Activated T-cell treated with anti-CD3 and anti-CD28 coated beads for 48 hours (primary cell): ENCODE measurements at places on chromosomes 7 and 10.

GRCh38 chr10:30902621-30903396 is 128.9 kb downstream of the ZNF438 start:
- no peak for DNase-seq

GRCh38 chr7:70154521-70155180 is 556.4 kb downstream of the AUTS2 start:
- DNase-seq, result no peak

DNA sequence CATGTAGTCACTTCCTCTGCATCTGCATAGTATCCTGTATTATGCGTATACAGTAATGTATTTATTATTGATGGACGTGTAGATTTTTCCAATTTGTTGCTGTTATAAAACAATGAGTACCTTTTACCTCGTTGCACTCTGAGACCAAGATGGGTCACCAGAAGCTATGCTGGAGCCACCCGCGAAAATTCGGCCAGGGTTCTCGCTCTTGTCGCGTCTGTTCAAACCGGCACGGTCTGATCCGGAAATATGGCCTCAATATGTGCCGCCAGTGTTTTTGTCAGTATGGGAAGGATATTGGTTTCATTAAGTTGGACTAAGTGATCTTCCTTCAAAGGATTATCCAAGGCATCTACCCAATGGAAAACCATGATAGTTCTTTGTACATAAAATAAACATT is 1.0 kb downstream of the PSMC2 start:
- no peak for DNase-seq

- no peak for DNase-seq
Measured at GRCh38 chr10:93680412-93681047, 21.9 kb downstream of the FRA10AC1 start.

DNA sequence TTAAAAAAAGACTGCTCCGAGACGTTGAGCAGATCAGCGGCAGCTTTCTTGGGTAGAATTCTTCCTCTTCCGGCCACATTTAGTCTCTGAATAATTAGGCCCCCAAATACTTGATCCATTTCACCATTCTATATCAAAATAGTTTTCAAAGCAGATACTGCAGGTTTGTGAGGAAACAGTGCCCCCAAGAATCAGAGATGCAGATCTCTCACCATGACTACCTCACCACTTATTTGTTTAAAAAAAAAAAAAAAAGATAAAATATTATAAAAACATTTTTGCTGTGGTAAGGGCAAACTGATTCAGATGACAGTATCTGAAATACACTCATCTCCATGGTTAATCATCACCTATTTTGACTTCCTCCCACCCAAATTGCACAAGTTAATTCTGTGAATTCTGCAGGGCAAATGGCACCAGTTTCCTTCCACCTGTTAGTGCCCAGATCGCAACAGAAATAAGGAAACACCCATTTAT is 210.4 kb downstream of the FAM107B start:
- no peak for DNase-seq

- no peak for DNase-seq
Measured at GRCh38 chr10:24449769-24450310, 240.9 kb downstream of the KIAA1217 start.

- DNase-seq, result no peak
Measured at GRCh38 chr10:125778556-125778955, 2.9 kb upstream of the MMP21 start.

- DNase-seq, result no peak
Measured at GRCh38 chr7:41487229-41487940, 215.5 kb downstream of the INHBA start.

- no peak for DNase-seq
Measured at GRCh38 chr7:45575501-45576248, 1.5 kb downstream of the ADCY1 start.

- no peak for DNase-seq
Measured at GRCh38 chr10:116772909-116773705, 30.7 kb upstream of the HSPA12A start.

DNA sequence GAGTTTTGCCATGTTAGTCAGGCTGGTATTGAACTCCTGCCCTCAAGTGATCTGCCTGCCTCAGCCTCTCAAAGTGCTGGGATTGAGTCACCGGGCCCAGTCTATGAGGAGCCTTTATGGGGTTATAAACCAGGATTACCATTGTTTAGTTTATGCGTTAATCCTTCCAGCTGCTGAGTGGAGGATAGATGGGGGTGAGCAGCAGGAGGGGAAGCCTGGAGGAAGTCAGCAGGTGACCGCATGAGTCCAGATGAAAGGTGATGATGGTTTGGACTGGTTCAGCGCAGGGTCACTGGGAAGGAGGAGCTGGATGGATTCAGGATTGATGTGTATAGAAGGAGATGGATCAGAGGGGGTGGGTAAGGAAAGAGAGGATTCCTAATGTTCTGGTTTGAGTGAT is 197.1 kb downstream of the ADAM12 start:
- no peak for DNase-seq

DNA sequence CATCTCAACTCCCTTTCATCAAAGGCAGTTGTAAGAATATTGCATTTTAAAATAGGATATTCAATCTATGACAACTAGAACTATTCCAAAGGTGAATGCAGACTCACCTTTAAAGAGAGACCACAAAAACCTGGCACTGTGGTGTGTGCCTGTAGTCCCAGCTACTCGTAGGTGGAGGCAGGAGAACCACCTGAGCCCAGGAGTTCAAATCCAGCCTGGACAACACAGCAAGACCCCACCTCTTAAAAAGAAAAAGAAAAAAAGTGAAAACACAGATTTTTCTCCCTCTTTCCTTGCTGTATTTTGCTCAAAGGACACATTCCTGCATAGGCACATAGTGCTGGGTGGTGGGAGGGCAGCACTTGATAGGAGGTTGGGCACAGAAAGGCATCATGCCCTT is 739 bp upstream of the ALDH18A1 start:
- DNase-seq, result no peak

DNA sequence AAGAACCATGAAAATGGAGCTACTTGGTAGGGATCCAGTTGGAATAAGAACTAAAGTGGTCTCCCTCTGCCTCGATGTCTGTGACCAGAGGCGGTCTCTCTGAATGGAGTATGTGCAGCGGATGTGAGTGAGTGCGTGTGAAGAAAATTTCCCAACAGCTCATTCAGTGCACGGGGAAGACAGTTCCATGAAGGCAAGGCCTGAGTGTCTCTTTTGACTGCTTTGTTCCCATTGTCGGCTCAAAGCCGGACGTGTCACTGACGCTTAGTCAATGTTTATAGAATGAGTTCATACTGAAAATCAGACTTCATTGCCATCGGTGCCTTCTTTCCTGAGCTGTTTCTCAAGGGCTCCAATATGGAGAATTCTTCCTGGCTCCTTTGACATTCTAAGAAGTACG is 55.3 kb upstream of the GRB10 start:
- DNase-seq, result no peak

DNA sequence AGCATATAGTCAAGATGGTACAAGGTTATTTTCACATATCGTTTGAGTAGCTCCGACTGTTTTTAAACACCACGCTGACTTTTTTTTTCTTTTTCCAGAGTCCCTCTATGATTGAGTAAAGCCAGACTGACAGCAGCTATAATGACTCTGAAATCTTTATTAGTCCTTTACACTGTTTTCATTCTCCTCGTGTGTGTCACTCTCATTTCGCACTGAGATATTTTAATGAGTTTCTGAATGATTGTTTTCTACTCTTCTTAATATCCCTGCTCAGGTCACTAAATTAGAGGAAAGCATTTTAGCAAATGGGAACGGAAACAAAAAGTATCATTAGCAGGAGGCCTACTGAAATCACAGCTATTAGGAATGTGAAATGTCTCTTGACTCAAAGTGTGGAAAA is 162.3 kb upstream of the MTPN start:
- DNase-seq, result no peak

- DNase-seq, result no peak
Measured at GRCh38 chr10:122882766-122883165, 3.4 kb upstream of the FAM24B start.

- no peak for DNase-seq
Measured at GRCh38 chr10:49526619-49527018, 12.3 kb downstream of the ERCC6 start.

- no peak for DNase-seq
Measured at GRCh38 chr7:137421366-137421765, 77.8 kb upstream of the PTN start.
